NCI-H2081 treated with DMSO at 0.1 percent for 48 hours (cell line): ENCODE measurements at places on chromosomes 7 and 10.

- no peak for DNase-seq
These were observed 1.8 kb downstream of the FOXI2 start for GRCh38 chr10:127738512-127739424.

GRCh38 chr7:114488696-114489095 lies 74.1 kb downstream of the FOXP2 start:
- no peak for DNase-seq

DNA sequence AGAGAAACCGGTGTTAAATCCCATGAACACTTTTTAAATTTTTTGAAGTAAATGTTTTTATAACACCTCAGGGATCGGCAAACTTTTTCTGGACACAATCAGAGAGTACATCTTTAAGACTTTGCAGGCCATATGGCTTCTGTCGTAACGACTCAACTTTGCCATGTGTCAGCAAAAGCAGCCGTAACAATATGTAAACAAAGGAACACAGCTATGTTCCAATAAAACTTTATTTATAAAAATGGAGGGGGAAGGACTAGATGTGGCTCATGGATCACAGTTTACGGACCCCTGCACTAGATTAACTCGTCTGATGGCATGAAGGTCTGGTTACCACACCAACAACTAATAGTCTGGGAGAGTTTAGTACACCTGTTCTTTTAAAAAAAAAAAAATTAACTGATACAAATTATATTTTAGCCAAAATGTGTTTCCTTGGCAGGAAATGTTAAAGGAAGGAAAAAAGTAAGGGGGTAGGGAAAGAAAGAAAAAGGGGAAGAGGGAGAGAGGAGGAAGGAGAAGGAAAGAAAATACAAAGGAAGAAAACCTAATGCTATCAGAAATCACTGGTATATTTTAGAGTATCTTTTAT lies 50.2 kb downstream of the ABI1 start:
- DNase-seq, result no peak

DNA sequence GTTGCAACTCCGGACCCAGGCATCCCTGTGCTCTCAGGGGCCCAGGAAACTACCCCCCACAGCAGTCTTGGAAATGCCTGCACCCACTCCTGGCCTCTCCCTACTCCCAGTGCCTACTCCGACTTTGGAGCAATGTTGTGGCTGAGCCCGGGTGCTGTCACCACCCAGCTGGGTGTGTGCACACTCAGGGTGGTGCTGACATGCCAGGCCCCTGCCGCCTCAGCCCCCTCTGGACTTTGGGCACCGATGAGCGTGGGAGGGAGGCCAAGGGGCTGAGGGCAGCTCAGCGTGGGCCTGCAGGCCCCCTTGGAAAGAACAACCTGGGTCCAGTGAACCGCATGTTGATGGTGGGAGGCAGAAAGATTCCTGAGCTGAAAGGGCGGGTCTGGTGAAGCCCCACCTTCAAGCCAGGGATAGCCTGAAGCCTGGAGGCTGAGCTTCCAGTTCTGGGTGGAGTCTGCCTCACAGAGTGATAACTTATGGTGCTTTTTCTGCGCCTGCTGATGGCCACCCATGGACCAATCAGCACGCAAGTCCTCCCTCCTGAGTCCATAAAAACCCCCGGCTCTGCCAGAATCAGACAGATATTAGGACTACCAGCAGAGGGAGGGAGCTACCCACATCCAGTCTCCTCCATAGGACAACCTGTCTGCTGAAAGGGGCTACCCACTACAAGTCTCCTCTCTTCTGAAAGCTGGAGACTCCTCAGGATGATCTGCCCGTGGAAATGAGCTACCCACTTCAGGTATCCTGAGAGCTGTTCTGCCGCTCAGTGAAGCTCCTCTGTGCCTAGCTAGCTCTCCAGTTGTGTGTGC lies 380.4 kb upstream of the SORCS1 start:
- no peak for DNase-seq

DNA sequence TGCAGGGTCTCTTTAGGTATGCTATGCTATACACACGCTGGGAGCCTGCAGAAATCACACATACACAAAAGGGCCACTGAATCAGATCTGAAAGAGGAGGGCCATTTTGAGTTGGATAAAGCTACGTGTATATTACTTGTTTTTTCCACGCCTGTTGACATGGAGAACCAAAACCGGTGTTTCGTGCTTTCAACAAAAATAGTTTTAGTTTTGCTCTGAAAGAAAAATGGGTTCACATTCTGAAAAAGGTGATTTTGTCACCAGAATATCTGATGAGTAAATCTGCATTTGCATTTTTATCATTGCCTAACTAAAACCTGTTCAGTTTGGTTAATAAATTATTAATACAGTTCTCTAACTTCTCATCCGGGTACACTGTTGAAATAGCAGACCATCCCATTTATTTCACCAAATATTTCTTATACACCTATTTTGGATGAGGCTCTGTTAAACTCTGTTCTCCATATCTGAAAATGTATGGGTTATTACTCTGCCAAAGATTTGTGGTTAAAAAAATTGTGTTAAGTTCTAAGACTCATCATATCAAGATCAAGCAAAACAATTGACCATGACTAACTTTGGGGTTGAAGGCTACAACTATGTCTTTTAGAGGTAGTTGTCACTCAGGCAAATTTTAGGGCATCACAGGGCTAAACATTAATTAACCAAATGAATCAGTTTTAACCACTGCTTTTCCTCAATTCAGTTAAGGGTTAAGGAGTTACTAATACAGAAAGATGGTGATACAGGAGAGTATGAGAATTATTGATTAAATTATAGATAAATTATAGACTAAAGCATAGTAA lies 101.2 kb upstream of the RPA3 start:
- DNase-seq, result no peak

DNA sequence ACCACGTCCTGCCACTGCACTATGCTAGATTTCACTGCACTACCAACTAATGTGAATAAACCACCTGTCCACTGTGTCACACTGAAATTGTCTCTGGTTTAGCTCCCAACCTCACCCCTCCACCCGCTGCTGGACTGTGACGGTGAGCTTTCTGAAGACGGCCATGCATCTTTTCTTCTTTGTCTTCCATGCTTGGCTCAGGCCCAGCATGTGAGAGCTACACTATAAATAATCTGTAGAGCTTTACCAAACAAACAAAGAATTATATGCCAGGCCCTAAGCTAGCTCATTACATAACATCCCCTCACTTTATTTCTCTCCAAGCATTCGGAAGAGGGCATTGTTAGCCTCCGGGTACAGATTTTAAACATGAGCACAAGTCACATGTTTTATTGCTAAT lies 633.2 kb downstream of the TNS3 start:
- DNase-seq, result no peak

GRCh38 chr10:89502549-89502948 lies 32.8 kb downstream of the SLC16A12 start:
- no peak for DNase-seq

GRCh38 chr7:34453150-34453549 lies 204.9 kb upstream of the NPSR1 start:
- no peak for DNase-seq

DNA sequence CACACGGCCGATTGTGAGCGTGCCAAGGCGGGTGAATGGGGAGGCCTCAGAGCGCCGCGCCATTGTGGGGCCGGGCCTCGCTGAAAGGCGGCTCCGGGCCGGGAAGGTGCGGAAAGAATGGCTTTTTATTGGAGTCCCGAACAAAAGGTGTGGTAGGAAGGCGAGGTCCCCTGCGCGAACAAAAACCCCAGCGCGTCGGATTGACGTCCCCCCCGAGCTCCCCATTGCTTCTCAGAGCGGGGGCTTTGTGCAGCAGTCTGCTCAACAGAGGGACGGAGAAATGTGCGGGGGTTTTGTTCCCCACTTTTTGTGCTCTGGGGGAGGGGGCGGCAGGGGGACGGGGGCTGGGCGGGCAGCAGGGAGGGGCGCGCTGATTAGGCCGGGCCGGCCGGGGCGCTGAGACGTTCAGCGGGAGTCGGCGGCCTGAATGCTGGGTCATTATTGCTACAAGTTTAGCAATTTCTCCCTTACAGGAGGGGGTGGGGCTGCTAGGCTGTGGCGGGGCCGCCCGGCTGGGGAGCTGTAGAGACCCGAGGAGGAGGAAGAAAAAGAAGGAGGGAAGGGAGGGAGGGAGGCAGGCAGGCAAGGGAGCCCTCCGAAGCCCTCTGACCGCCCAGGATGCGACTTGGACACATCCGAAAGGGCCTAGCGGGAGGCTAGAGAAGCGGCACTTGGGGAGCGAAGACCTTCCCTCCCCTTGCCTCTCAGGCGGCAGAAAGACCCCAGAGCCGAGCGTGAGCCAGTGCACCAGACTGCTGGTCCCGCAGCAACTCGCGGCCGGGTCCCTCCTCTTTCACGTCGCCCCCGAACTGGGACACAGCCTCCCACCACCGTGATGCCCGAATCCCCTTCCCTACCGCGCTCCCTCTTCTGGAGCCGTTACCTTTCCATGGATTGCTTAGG lies 4.6 kb downstream of the NKX2-3 start:
- no peak for DNase-seq

- DNase-seq, result no peak
These were observed 22.1 kb downstream of the RASGEF1A start for GRCh38 chr10:43244783-43245182.

DNA sequence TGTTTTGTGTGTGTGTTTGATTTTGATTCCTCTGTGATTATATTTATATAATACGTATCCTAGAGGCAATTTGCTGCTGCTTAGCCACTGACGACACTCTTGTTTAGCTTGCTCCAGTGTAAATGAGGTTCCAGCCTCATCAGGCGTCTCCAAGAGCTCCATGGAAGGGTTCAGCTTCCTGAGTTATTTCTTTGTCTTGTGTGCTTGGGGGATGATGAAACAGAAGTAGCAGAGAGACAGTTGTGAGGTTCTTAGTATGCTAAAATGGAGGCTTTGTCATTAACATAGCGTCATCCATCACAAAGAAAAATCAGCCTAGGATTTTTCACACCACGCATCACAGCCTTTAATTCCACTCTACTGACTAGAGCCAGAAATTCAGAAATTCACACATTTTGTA lies 85.1 kb downstream of the KLF6 start:
- DNase-seq, result no peak

DNA sequence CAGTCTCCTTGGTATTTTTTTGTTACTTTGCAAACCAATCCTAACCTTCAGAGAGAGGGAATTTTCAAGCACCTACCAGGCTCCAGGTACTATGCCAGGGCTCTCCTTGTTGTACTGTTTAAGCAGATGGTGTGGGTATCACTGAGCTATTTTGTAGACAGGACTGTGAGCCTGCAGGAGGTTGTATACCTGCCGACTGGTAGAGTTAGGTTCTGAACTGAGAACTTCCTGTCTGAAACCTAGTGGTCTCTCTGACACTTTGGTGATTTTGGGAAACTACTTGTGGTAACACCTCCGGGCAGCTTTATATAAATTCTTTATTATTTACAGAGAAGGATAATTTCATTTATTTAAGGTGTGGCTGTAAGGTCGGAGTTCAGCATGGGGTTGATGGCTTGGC lies 4.6 kb downstream of the ZNF853 start:
- no peak for DNase-seq

GRCh38 chr7:38328814-38329213 lies 55.4 kb upstream of the TARP start:
- DNase-seq, result no peak

GRCh38 chr10:98076086-98076485 lies 45.7 kb upstream of the CRTAC1 start:
- no peak for DNase-seq

GRCh38 chr7:27251136-27251651 lies 8.6 kb downstream of the EVX1 start:
- no peak for DNase-seq

GRCh38 chr10:75094465-75094864 lies 17.0 kb upstream of the SAMD8 start:
- no peak for DNase-seq

- DNase-seq, result no peak
These were observed 130.0 kb downstream of the PLXNA4 start for GRCh38 chr7:132446260-132446659.

DNA sequence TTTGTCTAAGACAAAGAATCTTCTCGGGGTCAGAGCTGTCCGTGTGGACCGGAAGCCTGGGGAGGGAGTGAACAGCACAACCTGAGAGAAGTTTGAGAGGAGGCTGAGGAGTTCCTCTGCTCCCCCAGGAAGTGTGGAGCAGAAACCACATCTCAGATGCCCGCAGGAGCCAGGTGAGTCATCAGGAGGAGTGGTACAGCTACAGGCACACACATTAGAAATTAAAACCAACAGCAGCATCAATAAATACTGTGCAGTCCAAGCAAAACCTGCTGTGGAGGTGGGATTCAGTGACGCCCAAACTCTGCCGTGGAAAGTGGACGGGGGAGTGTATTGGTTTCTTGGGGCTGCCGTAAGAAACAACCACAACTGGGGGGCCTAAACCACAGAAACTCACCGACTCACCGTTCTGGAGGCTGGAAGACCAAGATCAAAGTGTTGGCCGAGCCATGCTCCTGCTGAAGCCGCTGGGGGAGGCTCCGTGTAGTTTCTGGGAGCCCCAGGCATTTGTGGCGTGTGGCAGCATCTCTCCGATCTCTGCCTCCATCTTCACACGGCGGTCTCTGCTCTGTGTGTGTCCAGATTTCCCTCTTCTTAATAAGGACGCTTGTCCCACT lies 31.2 kb upstream of the GARS1 start:
- no peak for DNase-seq

- DNase-seq, result no peak
These were observed 395.7 kb downstream of the THSD7A start for GRCh38 chr7:11436316-11436715.

- no peak for DNase-seq
These were observed 43.5 kb upstream of the CHST3 start for GRCh38 chr10:71920540-71921323.

DNA sequence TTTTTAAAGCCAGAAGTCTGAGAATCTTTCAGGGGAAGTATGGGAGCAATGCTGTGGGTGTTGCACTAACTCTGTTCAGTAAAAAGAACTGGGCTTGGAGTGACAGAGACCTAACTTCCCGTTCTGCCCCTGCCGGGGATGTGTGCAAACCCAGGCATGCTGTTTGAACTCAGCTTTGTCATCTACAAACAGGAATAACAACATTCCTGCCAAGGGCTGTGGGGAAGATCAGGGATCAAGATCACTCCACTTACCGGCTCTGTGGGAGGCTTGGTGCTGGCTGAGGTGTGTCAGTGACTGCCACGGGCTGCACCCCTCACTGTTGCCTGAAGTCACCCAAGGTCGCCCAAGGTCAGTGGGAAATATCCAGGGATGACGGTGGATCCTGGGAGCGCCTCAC lies 23.1 kb upstream of the DRGX start:
- no peak for DNase-seq

DNA sequence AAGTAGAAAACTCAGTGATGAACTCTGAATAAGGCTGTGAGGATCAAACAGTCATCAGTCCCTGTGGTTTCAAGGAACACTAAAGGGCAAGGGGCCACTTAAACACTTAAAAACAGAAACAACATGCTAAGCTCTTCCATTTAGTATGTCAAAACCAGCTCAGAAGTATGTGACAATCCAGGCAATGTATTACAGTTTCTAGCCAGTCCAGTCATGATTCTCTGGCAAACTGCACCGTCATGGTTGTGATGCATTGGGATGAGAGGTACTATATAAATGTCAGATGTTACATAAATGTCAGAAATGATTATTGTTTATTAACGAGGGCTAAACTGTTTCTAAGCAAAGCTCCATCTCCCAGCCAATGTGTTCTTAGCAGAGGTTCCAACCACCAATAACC lies 4.7 kb upstream of the CREB5 start:
- DNase-seq, result no peak

GRCh38 chr7:114418117-114418516 lies 3.5 kb downstream of the FOXP2 start:
- DNase-seq, result no peak
